ENCODE measurements at places on chromosomes 7 and 10.

- no peak for DNase-seq
These were observed 516.4 kb downstream of the RPS24 start for GRCh38 chr10:78550090-78550489.

DNA sequence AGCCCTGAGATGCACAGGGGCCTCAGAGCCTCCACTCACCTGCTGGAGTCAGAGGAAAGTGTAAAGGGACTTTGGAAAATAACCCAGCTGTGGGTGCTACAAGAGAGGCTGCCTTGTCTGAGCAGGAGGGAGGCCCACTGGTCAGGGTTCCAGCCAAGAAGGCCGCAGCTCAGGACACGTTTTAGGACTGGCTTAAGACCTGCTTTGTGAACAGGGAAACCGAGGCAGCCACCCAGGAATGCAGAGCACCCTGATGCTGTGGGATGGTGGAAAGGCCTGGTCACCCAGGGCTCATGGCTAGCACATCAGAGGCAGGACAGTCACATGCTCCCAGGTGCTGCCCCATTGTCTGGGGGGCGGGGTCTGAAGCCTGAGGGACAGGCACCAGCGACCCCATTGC lies 38.9 kb upstream of the CHST15 start:
- DNase-seq, result no peak

- no peak for DNase-seq
These were observed 5.2 kb downstream of the FZD9 start for GRCh38 chr7:73438547-73439409.

GRCh38 chr7:8070451-8071180 lies 102.0 kb downstream of the GLCCI1 start:
- no peak for DNase-seq

DNA sequence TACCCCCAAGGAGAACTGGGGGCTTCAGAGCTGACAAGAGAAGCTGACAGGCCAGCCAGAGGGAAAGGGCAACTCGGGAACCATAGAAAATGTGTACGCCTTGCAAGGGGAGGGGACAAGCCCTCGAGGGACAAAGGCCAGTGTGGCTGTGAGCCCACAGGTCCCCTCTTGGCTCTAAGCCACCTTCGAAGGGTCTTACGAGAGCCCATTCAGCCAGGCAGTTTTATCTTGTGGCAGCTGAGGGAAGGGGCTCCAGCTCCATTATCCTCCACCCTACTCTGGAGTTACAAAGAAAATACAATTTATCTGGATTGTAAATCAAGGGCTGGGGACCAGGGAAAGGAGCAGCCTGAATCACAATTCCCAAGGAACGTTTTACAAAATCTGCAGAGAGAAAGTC lies 159.5 kb upstream of the ZMIZ1 start:
- no peak for DNase-seq

- DNase-seq, result no peak
These were observed 6.3 kb upstream of the UNCX start for GRCh38 chr7:1226186-1226901.

GRCh38 chr10:114030140-114030539 lies 13.5 kb upstream of the ADRB1 start:
- no peak for DNase-seq

GRCh38 chr7:126698446-126698845 lies 554.3 kb downstream of the GRM8 start:
- no peak for DNase-seq

DNA sequence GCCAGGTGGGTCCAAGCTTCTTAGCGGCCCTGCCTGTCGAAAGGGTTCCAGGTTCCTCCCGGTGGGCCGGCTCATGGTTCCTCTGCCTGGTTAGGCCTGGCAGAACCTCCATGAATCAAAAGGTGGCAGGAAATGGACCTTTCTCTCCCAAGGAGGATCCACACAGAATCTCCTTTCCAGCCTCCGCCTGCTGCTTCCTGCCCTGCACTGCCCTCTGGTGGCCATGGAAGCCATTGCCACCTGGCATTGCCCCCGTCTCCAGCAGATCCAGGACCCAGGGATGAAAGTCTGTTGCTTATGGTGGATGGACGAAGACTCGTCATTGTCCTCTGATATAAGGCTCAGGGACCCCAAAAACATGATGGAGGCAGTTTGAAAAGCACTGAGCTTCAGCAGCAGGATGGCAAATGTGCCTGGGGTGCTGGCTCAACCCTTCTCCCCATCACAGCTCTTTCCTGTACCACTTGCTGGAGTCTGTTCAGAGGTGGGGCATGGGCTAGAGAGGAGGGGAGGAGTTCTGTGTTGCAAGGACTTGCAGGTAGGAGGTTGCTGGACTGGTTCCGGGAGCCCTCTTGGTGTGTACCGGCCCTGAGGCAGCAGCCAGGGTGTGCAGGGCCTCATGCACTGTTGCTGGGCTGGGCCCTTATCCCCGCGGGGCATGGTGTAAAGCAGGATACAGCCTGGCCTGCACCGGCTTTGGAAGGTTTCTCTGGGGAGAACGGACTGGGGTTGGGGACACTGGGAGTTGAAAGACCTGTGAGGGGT lies 11.3 kb upstream of the INMT start:
- peak; percentile 50 for DNase-seq

GRCh38 chr10:111360260-111360925 lies 283.6 kb downstream of the ADRA2A start:
- no peak for DNase-seq

GRCh38 chr7:143345428-143345900 lies 17.0 kb downstream of the FAM131B start:
- DNase-seq, result peak; percentile 49

DNA sequence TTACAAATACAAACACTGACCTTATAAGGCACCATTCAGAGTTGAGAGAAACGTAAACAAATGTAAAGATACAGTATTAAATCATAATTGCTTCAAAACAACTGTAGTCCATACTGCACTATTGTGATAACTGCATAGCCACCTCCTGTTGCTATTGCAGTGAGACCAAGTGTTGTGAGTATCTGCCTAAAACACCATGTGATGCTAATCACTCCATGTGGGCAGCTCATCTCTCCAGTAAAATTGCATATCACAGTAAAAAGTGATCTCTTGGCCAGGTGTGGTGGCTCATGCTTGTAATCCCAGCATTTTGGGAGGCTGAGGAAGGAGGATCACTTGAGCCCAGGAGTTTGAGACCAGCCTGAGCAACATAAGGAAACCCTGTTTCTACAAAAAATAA lies 26.8 kb upstream of the PRF1 start:
- DNase-seq, result no peak

- DNase-seq, result no peak
These were observed 372.5 kb upstream of the MKI67 start for GRCh38 chr10:128498746-128499145.

GRCh38 chr10:119367841-119368549 lies 160.6 kb downstream of the GRK5 start:
- DNase-seq, result no peak

GRCh38 chr7:142620402-142620801 lies 128.9 kb upstream of the PRSS1 start:
- DNase-seq, result no peak

GRCh38 chr7:106770191-106770590 lies 94.9 kb upstream of the PIK3CG start:
- DNase-seq, result no peak

DNA sequence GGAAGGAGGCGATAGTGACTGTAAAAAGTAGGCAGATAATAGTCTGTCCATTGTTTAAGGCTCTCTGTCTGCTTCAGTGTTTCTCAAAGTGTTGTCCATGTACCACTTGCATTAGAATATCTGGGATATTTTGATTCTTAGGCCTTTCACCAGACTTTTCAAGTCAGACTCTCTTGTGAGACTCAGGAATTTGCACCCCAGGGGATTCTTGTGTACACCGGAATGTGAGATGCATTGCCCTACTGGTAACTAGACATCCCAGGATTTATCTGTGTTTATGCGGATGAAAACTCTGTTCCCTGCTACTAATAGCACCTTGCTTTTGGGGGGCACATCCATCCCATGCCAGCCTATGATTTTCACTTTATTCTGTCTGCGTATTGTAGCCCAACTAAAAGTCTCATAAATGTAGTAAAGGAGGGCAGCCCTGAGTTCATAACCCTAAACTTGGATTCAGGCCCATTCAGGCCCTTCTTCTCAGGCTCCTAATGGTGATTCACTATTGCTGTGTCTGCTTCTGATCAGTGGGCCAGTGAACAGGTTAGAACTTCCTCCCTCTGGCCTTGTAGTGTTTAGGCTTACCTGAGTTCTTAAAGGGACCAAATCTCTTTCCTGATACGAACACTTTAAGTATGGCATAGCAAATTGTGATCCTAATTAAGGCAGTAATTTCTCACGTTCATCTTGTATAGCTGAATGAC lies 71.8 kb upstream of the RPA3 start:
- no peak for DNase-seq

DNA sequence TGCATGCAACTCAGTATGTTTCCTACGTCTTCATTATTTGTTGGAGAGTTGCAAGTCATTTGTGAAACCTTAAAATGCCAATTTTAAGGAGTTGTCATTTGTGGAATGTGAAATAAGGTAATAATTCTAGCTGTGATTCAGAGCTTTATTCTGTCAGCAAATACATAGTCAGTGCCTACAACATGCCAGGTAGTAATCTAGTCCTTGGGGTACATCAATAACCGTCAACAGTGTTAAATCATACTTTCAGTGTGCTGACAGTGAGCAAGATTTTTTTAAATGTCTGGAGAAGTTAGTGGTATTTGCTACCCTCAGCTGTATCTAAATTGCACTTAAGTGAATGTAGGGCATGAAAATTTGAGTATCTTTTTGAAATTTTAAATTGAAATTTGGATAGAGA lies 36.7 kb downstream of the MPLKIP start:
- no peak for DNase-seq

DNA sequence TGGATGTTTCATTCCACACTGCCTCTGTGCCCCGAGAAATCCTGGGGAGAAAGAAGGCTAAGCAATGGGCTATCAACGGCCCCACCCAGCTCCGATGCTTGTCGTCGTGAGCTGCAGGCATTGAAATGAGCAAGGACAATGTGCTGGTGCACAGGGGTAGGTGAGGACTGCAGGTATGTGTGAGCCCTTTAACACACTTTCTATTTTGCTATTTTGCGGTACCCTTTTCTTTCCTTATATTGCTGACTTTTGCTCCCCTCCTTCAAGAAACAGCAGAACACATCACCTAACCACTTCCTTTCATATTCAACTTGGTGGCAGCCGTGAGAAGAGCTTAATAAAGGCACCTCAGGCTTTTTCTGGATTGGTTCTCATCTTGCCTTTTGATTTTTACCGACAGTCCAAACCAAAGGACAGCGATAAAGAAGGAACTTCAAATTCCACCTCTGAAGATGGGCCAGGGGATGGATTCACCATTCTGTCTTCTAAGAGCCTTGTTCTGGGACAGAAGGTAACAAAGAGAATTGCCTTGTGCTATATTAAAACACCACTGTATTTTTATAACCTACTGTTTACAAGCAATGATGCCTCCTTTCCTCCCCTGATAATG lies 39.2 kb downstream of the AIFM2 start:
- DNase-seq, result no peak

DNA sequence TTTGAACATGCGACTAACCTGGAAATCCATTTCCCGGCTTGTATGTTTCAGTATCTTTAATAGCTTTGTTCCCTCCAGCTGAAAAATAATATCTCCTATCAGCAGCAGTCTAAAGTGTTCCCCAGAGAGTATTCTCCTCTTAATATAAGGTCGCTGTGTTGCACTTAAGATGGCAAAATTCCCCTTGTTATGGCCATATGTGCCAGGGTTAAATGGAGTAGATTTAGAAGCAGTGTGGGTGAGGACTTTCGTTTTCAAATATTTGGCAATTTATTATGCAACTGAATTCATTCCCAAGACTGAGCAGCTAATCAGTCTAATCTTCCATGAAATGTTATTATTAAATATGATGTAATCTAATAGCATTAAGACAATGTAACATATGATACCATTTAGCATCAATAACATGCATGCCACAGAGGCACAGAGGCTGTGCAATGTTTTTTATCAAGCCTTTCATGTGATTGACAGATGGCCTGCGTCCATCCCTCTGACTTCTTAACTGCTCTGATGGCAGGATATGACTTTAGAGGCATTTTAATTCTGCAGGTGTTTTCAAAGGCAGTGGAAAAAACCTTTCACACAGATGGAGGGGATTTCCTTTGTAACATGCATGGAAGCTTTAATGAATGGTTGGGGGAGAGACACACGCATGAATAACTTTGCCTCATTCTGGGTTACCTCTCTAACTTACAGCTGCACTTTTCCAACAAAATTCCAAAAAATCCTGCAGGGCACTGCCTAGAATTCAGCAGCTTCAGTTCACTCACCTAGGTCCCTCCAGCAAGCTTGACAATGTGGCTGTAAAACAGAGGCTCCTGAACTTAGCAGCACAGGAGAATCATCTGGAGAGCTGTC lies 55.1 kb upstream of the ZPBP start:
- no peak for DNase-seq

DNA sequence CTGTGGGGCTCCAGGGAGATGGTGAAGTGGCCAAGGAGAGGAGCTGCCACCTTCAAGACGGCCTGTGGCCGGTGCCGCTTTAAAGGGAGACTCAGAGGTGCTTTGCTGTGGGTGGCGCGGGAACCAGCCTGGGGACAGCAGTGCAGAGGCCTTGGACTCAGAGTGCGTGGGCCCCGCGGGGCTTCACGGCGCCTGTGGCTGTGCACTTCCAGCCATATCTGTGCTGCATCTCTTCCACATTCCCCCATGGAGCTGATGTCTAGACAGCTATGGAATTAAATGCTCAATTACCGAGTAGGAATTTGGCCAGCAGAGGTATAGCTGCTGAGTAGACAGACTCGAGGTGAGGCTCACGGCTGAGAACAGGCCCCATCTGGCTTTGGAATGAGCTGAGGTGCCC lies 41.7 kb downstream of the HTRA1 start:
- no peak for DNase-seq

- no peak for DNase-seq
These were observed 129.3 kb upstream of the ACBD5 start for GRCh38 chr10:27369880-27370279.

- no peak for DNase-seq
These were observed 51.5 kb downstream of the STK17A start for GRCh38 chr7:43634384-43634783.

DNA sequence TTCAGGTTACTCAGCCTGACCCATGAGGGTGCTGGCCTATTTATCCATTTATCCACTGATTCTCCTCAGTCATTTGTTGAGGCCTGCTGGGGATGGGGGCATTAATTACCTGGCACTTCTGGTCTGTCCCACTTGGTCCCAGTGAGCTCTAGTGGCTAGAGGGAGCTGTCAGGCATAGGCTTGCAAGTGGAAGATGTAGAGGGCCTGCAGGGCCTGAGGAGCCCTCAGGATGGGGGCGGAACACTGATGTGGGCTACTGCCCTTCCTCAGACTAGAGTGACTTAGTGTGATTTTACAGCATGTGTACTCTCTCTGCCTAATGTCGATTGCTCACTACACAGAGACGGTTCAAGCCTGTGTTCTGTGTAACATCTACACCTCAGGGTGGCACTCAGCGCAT lies 45.3 kb downstream of the TMEM178B start:
- DNase-seq, result no peak

- no peak for DNase-seq
These were observed 31.8 kb downstream of the EPDR1 start for GRCh38 chr7:37952240-37952639.

DNA sequence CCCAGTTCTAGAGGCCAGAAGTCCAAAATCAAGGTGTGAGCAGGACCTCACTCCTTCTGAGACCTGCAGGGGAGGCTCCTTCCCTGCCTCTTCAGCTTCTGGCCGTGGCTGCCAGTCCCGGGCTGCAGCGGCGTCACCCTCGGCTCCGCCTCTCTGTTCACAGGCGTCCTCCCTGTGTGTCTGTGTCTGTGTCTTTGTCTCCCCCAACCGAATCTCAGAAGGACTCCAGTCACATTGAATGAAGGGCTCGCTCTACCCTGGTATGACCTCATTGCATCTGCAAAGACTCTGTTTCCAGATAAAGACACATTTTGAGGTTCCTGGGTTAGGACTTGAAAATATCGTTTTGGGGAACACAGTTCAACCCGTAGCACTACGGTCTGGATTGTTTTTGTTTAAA lies 33.1 kb upstream of the GALNT11 start:
- DNase-seq, result peak; percentile 2

Measured in stimulated activated CD4-positive, alpha-beta T cell treated with anti-CD3 and anti-CD28 coated beads, TNF-alpha, amount 100 ng/mL, for 1 hour (primary cell).